ENCODE measurements at places on chromosomes 5 and 9.

- DNase-seq, result no peak
Measured at GRCh38 chr5:37792975-37793631, 46.7 kb downstream of the GDNF start.

DNA sequence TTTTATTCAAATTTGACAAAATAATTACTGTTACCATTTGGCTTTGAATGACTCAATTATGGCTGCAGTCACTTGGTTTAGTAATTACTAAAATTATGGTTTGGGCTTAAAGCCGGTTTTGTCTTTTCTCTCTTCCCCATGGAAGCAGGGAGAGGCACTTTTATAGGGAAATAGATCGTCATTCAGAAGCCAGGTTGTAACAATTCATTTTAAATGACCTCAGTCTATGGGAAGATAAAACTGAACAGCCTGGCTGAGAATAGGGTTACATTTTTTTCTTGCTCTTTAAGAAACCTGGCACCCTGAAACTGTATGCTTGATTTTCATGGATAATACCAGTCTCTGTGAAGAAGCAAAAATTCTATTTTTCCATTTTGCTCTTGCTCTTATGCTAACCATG lies 169.8 kb downstream of the SMC2 start:
- DNase-seq, result no peak

- DNase-seq, result no peak
Measured at GRCh38 chr5:136330353-136331038, 34.8 kb downstream of the TRPC7 start.

GRCh38 chr9:112285056-112285455 lies 48.4 kb downstream of the PTBP3 start:
- DNase-seq, result no peak

GRCh38 chr9:14887149-14887548 lies 23.1 kb downstream of the FREM1 start:
- DNase-seq, result no peak
